CD8-positive, alpha-beta T cell (primary cell): ENCODE measurements at places on chromosomes 13 and 19.

GRCh38 chr19:38861368-38861767 lies 11.6 kb upstream of the HNRNPL start:
- DNase-seq: no peak

DNA sequence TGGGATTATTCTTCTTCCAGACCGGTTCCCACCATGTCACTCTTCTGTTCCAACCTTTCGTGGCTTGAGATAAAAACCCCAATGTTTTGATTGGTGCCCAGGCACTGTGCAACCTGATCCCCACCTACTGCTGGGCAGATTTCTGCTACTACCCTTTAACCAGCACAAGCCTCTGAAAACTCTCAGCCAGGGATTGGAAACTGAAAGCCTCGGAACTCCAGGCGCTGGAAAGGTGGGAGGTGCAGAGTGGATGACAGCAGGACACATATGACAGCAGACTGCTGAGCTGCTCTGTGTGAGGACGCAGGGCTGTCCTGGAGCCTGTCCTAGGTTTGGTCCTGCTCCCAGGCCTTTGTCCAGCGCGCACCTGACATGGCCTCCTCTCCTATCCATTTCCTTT lies 68.5 kb upstream of the GTF3A start:
- DNase-seq: no peak

- DNase-seq: no peak
Measured at GRCh38 chr13:105587786-105588185, 947.7 kb downstream of the EFNB2 start.

- DNase-seq: no peak
Measured at GRCh38 chr13:92802776-92803175, 423.8 kb upstream of the GPC6 start.

DNA sequence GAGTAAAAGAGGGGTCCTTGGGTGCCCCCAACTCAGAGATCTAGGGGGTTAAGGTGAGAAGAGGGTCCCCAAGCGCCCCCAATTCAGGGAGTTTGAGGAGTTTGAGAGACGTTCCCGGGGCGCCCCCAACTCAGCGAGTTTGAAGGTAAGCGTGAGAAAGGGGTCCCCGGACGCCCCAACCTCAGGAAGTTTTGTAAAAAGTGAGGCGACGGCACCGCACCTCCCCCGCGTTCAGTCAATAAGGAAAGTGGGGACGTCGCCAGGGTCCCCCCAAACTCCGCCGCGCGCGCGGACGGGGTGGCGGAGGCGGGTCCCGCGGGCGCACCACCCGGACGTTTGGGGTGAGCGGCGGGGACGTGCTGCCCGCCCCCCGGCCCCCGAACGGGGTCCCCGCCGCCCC lies 353 bp downstream of the RFX2 start:
- peak; percentile 21 for DNase-seq

DNA sequence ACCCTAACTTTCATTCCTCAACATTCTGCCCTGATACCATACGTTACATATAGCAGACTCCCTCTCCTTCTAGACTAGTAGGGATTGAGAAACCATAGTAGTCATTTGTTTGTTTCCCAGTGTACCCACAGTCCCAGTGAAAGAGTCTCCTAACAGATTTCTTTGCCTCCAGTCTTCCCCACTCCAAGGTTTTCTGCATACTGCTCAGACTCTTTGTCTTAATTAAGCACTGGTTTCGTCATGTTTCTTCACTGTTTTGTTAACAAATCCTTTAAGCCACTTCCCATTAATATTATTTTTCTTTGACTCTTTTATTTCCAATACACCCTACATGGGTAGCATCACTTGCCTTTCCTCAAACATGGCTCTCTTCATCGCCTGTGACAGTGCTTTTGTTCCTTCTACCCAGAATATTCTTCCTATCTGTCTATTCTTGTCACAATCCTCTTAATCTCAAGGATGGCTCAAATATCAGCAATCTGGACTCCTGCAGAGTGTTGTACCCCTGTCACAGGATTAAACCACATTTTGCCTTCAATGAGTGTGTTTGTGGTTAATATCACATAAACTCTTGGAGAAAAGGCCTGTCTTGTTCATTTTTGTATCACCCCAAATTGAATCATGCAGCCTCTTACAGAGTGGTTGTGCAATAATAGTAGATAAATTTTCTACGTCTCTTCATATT lies 92.7 kb upstream of the KLF12 start:
- DNase-seq: no peak

- DNase-seq: no peak
Measured at GRCh38 chr19:2591537-2592291, 110.8 kb downstream of the GNG7 start.

GRCh38 chr13:81197966-81198365 lies 857.0 kb upstream of the SPRY2 start:
- DNase-seq: no peak

- no peak for DNase-seq
Measured at GRCh38 chr13:78241278-78241919, 322.8 kb upstream of the EDNRB start.

GRCh38 chr19:18319591-18320135 lies 3.2 kb downstream of the LSM4 start:
- no peak for DNase-seq

- DNase-seq: peak; percentile 4
Measured at GRCh38 chr13:109700176-109700575, 86.2 kb downstream of the IRS2 start.

- DNase-seq: peak; percentile 69
Measured at GRCh38 chr19:51887522-51888498, at the start of gene ZNF577. Gene ZNF577 (minus strand): TSS chr19:51887951. CDS start chr19:51880382, 7,569 bp downstream.

GRCh38 chr19:30421571-30421970 lies 49.4 kb downstream of the ZNF536 start:
- no peak for DNase-seq

GRCh38 chr19:11091703-11092153 lies 2.5 kb downstream of the LDLR start:
- peak; percentile 39 for DNase-seq

- no peak for DNase-seq
Measured at GRCh38 chr13:83884141-83884540, 1.9 kb upstream of the SLITRK1 start.

GRCh38 chr13:100842136-100842535 lies 167.5 kb upstream of the TMTC4 start:
- DNase-seq: no peak

DNA sequence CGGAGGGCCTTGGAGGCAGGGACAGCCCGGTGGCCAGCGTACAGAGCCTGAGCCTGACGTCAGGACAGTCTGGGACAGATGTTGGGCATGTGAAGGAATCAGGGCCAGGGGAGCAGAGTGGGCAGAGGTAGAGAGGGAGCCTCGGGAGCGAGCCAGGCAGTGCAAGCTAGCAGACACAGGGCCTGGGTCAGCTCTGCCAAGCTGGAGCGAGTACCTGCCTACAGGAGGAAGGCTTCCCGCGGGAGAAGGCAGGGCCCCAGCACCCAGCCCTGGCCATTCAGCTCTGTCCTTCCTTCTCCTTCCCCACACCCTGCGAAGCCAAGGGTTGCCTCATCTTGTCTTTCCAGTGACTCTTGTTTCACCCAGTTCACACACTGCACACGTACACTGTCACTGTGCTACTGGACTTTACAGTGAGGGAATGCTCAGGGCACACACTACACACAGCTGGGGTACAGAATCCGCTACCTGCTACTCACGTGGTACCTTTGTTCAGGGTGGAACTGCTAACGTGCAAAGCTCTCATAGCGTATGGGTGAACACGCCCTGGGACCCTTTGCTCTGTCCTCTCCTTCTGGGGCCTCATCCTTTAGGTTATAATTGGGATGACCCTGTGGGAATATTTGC lies 9.8 kb upstream of the C1QTNF9 start:
- no peak for DNase-seq

- DNase-seq: no peak
Measured at GRCh38 chr19:54473071-54473891, at the start of gene CDC42EP5. Gene CDC42EP5 (minus strand): TSS chr19:54473296. CDS start chr19:54465547, 7,749 bp downstream.

- DNase-seq: no peak
Measured at GRCh38 chr13:30082391-30082790, 225.0 kb downstream of the KATNAL1 start.

GRCh38 chr13:40389081-40389641 lies 277.3 kb downstream of the FOXO1 start:
- peak; percentile 70 for DNase-seq

DNA sequence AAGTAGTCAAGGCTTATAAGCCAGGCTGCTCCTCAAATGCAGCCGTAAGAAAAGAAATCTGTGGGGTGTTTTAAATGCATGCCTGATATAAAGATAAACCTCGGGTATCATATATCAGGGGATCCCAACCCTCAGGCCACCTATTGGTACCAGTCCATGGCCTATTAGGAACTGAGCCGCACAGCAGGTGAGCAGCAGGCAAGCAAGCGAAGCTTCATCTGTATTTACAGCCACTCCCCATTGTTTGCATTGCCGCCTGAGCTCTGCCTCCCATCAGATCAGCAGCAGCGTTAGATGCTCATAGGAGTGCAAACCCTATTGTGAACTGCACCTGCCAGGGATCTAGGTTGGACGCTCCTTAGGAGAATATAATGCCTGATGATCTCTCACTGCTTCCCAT lies 233.5 kb upstream of the SERP2 start:
- DNase-seq: no peak

- DNase-seq: no peak
Measured at GRCh38 chr19:13060233-13060963, 42.3 kb downstream of the LYL1 start.

DNA sequence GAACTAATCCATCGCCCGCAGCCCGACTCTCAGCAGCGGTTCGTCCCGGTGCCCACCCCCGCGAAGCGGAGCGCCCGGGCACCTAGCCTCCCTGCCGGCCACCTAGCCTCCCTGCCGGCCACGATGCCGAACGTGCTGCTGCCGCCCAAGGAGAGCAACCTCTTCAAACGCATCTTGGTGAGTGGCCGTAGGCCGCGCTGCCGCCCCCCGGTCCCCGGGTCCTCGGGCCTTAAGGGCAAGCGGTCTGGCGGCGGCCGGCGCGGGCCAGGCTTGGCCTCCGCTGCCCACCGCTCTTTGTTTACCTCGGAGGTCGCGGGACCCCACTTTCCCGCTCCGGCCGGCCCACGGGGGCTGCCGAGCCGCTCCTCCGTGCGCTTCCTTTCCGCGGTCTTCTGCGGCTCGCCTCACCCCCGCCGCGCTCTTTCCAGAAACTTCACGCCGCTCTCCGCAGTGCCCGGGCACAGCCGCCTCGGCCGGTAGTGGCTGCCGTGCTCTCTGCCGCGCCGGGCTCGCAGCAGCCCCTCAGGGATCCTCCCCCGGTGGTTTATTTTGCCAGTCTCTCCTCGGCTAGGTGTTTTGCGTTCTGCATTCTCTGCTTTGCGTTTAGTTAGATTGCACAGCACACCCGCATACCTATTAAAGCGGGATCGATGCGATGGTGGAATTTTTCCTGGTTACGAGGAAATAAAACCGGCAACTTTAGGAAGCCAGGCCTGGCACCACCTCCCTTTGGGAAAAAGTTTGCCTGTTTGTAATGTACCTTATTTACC lies 524 bp downstream of the NAA16 start:
- DNase-seq: peak; percentile 57

DNA sequence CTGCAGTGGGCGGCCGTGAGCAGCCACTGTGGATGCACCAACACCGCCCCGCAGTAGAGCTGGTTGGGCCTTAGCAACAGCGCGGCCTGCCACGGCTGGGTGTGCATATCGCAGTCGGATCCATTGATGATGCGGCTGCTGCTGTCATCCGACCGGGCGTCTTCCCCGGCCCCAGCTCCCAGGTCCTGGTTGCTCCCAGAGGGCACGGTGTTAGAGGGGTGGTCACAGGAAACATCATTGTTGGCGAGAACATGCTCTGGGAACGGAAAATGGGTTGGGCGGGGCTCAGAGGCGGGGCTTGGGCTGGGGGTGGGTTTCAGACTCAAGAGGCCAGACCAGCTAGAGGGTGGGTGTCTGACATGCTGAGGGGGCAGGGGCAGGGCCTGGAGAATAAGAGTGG lies 3.0 kb downstream of the KLK5 start:
- DNase-seq: no peak

DNA sequence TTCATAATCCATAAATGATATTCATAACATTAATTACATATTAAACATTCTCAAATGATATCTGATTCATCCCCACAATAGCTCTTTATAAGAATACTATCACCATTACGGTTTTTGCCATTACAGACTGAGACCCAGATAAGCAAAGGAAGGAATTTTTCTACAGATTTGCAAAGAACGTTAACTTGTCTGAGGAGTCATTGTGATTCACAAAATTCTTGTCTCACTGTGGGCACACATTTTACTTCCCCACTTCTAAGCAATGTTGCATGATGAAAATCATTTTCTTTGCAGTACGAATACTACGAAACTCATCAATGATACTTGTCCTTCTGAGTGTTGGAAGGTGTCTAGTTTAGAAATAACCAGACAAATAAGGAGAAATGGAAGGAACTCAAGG lies 70.1 kb downstream of the NALCN start:
- DNase-seq: no peak

GRCh38 chr13:86848716-86849115 lies 822.5 kb upstream of the SLITRK5 start:
- DNase-seq: no peak

DNA sequence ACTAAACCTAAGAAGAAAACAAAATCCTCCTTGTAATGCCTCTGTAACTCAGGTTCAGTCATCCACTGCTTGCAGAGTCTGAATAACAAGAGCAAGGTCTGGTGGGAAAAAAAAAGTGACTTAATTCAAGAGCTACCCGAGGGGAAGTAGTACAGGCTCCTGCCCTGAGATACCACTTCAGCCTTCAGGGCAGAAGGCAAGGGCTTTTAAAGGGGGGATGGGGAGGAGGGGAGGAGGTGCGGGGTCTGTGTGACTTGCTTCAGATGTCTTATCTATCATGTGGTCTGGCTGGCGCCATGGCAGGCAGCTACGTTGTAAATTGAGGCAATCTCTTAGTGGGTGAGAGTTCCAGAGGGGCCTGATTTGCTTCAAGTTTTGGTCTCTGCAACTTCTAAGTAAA lies 66.7 kb downstream of the LRRC63 start:
- DNase-seq: no peak
